Stimulated activated CD8-positive, alpha-beta memory T cell treated with anti-CD3 and anti-CD28 coated beads, Interleukin-2, amount 100 ng/mL, for 1 hour (primary cell): ENCODE measurements at places on chromosomes 2 and 18.

DNA sequence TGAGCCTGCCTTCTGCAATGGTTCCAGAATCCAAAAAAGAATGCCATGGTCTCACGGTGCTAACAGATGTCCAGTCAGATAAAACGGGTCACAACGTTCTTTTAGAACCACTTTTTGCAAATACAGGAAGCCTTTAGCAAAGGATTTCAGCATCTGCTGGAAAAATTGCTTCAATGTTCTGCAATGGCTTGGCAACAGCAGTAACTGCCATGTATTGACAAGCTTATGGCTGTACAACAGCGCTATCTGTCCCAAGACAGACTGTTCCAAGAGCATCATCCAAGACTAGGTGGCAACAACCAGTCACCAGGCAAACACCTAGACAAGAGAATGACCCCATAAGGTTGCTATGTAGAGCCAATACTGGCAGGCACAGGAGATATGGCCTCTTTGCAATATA is 37.6 kb upstream of the RIOK3 start:
- no peak for DNase-seq

- DNase-seq = no peak
Observed at GRCh38 chr2:30425326-30425725, 21.7 kb upstream of the LCLAT1 start.

DNA sequence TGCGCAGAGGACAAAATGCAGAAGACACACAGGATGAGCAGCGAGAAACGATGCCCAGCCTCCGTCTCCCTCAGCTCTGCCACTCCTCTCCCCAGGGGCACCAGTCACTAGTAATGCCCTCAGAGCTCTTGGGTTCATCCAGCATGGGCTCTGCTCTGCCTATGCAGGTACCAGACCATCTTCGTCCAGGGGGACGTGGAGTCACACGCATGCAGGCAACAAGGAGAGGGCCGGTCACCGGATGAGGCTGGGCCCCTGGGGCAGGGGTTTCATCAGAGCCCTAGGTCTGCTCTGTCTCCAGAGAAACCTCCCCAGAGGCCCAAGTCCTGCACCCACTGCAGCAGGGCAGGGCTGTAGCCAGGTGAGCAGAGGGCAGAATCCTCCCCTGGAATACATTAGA is 23.9 kb downstream of the RAB31 start:
- DNase-seq = no peak

DNA sequence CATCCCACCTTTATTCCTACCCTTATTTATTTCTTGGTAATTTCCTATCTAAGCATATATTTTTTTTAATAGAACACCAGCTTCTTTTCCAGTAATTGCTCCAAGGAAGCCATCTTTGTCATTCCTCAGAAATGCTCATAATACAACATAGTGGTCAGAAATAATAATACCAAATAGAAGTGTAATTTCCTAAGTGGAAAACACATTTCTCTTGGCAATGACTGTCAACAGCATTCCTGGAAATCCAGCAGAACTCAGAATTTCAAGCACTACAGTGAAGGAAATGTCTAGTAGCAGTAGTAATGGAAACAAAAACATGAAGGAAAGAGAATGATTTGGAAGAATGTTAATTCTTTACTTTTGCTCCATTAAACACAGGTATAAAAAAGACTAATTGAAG is 56.6 kb downstream of the GDF7 start:
- no peak for DNase-seq

DNA sequence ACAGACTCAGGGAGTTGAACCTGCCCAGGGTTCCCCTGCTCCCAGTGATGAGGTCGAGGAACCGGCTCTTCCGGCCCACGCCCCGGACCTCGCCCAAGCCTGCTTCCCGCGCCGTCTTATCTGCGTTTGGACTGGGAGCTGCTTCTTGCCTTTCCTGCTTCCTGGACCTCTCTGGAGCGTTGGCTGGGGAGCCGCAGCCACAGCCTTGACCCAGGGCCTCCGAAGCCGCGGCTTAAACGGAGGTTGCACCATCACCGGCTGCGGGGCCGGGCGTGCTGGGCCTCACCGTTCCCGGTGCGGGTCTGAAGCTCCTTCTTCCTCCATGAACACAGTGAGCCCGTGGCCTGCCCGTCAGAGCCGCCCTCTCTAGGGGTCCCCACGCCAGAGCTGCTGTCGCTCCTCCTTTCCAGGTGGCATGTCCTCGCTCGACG is 13.3 kb downstream of the NTSR2 start:
- DNase-seq = no peak

DNA sequence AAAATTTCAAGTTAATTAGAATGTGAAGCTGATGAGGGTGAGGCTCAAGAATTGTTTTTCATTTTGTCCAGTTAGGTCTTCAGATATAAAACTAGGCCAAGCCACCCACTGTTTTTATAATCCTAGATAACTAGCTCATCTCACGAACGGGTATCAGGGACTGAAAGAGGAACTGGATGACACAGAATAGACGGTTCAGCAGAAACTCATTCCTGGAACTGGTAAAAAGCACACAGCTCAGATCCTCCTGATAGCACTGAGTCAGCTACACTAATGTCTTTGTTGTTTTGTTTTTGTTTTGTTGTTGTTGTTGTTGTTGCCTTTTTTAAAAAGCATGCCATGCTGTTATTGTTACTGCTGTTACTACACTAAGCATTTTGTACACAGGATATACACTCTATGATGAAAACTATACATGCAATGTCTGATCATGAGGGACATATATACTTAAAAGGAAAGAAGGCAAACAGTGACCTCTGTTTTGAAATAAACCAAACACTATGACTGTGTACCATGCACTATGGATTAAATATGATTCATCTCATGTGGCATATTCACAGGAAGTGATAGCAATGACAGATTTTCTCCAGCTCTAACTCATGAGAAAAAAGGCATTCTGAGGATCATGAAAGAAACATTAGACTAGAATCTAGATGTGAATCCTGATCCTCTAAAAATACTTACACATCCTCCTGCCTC is 437.6 kb downstream of the NCKAP5 start:
- DNase-seq = no peak

DNA sequence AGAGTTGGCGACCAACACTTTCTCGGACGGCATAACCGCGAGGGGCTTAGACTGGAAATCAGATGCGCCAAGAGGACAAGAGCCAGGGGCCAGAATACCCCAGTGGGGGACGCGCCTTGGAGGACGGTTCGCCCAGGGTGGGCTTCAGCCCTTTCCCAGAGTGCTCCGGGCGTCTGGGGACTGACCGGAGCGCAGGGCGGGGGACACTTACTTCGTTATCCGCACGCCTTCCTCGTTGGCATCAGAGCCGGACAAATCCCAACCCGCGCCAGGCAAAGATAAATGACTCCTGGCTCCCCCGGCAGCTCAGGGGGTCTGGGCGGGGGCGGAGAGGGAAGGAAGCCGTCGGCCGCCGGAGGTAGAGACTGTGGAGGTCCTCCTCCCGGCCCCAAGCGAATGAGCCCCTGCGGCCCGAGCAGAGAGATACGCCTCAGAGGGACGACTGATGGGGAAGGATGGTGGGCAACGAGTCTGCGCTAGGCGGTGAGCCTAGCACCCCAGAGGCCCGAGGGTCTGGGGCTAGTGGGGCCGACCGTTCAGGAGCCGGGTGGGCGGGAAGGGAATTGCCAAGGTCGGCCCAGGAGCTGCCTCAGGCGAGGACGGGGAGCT is 4.7 kb upstream of the SATB2 start:
- DNase-seq = no peak

- DNase-seq = no peak
Observed at GRCh38 chr18:22813648-22814328, 119.3 kb upstream of the RBBP8 start.

- DNase-seq = no peak
Observed at GRCh38 chr2:69026691-69027459, 13.9 kb downstream of the ANTXR1 start.

DNA sequence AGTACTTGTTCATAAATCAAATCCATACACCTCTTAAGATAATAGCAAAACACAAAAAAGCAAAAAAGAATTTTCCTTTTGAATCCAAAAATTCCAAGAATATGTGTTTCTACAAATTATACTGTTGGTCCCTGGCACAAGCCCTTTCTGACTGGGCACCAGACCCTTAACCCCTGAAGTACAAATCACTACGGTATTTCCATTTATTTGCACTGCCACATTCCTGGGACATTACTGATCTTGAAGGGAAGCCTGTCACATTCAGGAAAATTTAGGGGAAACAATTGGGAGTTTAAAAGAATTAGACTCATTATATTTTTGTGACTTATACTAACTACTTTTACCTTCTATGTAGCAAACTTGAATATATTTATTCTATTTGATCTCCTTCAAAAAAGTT is 98.8 kb downstream of the ZNF521 start:
- DNase-seq = no peak

DNA sequence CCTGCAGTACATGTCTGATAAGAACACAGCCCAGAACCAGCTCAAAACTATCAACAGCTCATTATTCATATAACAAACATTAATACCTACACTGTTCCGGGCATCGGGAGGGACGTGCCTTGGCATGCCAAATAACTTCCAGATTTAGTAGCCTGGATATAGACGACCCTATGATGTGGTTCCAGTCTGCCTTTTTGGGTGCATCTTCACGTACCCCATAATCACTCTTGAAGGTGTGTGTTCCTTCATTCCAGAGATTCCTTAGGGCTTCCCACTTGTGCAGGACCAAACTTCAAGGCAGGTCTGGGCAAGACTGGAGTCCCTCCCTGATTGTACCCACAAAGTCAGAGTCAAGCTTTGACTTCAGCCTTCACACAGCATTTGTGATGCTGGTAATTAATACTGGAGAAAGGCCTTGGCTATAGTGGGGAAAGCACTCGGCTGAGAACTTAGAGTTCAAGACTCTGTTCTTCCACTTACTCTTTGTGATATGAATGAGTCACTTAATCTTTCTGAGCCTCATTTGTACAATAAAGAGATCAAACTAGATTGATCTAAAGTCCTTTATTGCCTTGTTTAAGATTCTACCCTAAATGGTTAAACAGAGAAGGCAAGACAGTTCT is 27.7 kb upstream of the SPATS2L start:
- no peak for DNase-seq

GRCh38 chr2:240386326-240386725 is 49.1 kb upstream of the GPC1 start:
- no peak for DNase-seq

GRCh38 chr2:110657724-110658305 is 20.0 kb downstream of the BUB1 start:
- DNase-seq = no peak

- no peak for DNase-seq
Observed at GRCh38 chr2:127451981-127452380, 33.8 kb downstream of the PROC start.

- DNase-seq = no peak
Observed at GRCh38 chr2:221494556-221494955, 77.5 kb downstream of the EPHA4 start.

GRCh38 chr2:215601990-215602721 is 166.3 kb upstream of the FN1 start:
- no peak for DNase-seq

DNA sequence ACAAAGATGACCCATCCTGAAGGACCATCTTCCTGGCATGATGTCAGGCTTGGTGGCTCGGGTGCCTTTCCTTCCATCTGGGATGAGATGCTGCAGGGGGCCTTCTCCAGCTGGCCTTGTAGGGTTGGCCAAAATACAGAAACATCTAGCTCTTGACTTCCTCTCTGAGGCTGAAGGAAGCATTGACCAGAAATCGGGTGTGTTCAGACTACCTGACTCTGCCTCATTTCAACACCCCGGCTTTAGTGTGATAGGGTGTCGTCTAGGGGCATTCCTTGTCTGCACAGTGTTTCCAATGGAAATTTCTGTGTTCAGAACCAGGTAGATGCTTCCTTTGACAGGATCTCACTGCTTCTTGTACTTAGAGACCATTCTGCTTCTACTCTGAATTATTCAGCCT is 115.7 kb upstream of the SPRED2 start:
- no peak for DNase-seq

DNA sequence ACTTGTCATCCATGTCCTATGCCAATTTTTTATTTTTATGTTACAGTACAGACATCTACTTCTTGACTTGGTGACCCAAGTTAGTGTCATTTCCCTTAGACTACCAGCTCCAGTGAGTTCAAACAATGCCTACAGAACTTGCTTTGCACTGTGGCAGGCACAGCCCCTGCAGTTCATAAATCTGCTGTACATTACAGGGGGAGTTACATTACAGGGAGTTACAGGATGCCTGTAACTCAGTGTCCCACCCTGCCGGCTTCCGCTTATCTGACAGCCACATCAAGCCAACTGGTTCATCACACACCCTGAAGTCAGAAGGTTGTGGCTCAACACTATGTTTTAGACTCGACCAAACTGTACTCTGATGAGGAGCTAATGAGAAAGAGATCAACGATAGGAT is 7.8 kb upstream of the NPAS2 start:
- DNase-seq = no peak
